Adipocyte (in vitro differentiated cells): ENCODE measurements at places on chromosomes 12 and 14.

GRCh38 chr14:64209444-64210131, 84.6 kb downstream of the ESR2 start:
- DNase-seq, result no peak

DNA sequence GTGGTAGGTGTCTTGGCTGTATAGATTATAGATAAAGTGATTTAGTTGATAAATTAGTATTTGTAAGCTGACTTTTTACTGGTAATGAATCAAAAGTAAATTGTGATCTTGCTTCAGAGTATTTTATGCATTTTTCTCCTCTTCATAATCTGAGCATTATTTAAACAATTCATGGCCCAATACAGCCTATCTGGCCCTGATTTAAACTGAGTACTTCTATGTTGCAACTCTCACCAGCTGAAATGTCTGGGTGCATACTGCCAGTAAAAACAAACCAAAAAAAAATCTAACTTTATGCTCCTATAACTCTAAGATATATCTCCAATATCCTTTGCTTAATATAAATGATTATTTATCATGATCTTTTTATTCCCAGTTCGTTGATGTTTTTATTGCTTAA, 86.6 kb downstream of the MIA2 start:
- DNase-seq, result peak; percentile 83

DNA sequence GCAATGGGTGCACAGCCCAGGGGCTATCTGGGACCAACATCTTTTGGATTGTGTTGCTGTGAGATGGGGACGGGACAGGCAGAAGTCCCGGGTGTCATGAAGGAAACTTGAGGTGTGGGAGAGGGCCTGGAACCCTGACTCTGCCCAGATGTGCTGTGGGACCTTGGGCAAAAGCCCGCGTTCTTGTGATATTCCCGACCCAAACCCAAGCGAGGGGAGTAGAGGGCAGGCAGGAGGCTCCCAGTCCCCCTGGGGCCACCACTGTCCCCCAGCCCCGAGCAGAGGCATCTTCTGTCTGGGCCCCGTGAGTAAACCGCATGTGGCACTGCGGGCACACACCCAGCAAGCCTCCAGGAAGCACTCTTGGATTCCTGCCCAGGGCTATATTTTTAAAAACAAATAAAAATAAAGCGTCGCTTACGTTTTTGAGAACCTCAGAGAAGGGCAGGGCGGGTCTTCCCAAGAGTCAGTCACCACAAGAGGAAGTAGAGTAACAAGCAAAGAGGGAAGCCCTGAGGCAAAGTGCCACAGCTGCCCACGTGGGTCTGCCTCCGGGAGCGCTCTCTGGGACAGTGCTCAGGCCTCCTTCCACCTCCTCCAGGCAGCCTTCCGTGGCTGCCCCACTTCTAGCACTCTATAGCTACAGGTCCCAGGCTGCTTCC, 39.5 kb downstream of the BEGAIN start:
- DNase-seq, result peak; percentile 10

DNA sequence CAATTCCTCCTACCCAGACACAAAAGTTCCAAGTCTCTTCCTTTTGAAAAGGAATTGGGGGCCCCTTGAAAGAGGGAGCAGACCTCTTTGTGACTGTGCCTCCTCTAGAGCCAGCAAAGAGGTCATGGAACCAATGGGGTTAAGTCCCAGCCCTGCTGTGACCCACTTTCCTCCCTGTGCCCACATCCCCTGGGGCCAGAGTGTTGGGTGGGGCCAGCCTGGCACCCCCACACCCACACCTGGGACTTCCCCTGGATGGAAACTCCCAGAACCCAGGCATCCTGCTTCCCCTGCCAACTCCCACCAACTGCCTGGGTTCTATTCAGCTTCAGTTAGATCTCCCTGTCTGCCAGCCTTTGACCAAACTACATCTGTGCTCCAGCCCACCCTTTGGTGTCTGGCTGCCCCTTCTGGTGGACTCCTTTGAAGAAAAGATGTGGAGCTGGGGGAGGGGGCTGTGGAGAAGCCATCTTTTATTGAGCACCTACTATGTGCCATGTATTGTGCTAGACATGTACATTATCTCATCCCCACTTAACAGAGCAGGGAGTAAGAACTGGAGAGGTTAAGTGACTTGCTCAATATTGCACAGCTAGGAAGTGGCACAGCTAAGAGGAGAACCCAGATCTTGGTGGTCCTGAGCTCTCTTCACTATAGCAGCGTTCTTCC, 4.6 kb upstream of the RARG start:
- no peak for DNase-seq

- DNase-seq, result no peak
Observed at GRCh38 chr12:128339631-128340030, 72.7 kb downstream of the TMEM132C start.

- DNase-seq, result no peak
Observed at GRCh38 chr14:44766285-44766684, 195.5 kb downstream of the KLHL28 start.

- no peak for DNase-seq
Observed at GRCh38 chr12:131097202-131098177, 143.8 kb downstream of the ADGRD1 start.
